ENCODE measurements at places on chromosomes 16 and 17.

GRCh38 chr16:10076037-10076436 lies 106.2 kb downstream of the GRIN2A start:
- no peak for DNase-seq

- peak; percentile 60 for DNase-seq
These were observed 629 bp upstream of the RNF135 start for GRCh38 chr17:30969989-30970830.

DNA sequence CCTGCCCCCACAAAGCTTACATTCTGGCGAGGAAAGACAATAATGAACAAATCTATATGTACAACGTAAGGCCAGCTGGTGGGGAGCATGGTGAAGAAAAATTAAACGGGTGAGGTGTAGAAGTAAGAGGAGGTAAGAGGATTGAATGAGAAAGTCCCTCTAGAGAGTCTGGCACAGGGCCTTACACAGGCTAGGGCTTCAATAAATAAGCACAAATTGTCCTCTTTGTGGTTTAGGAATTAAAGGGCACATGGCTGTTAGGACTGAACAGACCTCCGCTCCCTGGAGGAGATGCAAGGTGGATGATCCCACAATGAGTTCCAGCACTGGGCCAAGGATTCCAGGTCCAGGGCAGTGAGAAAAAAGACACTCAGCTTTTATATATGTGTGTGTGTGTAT lies 43.1 kb upstream of the HAPSTR1 start:
- DNase-seq = no peak

GRCh38 chr16:71201556-71201955 lies 29.0 kb downstream of the HYDIN start:
- DNase-seq = no peak

DNA sequence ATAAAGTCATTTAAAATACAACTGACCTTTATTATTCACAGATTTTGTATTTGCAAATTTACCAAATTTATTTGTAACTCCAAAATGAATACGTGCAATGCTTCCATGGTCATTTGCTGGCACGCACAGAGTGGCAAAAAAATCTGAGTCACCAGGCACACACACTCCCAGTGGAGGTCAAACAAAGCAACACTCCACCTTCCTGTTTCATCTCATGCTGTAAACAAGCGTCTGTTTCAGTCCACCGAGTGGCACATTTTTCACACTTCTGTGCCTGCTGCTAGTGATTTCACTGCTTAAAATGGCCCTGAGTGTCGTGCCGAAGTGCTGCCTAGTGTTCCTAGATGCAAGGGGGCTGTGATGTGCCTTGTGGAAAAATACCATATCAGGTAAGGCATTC lies 17.8 kb upstream of the ITGAE start:
- no peak for DNase-seq

GRCh38 chr16:2841606-2842339 lies 11.7 kb downstream of the ZG16B start:
- DNase-seq = no peak

GRCh38 chr16:10126686-10127085 lies 55.5 kb downstream of the GRIN2A start:
- DNase-seq = no peak

DNA sequence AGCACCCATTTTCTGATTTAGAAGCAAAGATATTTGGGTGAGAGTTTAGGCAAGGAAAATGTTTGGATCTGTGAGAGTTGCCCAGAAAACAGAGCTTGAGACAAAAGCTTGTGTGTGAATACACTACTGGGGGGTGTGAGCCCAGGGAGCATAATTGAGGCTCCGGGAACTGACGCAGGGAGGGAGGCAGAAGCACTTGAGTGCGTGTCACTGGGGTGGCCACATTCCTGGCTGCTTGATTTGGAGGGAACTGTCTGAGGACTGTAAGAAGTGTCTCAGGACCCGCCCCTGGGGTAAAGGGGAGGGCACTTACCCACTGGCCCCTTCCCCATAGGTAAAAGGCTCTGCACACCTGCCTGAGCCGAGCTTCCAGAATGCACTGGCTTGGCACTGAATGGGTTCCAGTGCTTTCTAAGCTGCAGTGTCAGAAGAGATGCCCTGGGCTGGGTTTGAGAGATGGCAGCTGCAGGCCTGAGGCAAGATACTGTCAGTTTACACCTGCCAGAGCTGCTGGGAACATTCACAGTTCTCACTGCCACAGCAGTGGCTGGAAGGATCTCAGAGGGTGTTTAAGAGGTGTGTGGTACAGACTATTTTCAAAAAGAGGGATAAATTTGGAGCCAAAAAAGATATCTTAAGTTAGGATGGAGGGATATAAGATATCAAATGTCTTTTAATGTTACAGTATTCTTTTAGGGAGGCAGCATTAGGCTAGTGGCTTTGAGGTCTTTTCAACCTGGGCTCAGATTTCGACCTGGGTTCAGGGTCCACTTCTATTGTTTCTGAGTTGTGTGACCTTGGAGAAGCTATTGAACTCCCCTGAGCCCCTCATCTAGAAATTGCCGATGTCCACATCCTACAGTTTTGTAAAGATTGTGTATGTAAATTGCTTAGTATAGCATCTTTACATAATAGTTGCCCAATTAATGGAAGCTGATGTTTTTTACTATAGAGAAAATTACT lies 6.9 kb upstream of the TEX2 start:
- DNase-seq = no peak

DNA sequence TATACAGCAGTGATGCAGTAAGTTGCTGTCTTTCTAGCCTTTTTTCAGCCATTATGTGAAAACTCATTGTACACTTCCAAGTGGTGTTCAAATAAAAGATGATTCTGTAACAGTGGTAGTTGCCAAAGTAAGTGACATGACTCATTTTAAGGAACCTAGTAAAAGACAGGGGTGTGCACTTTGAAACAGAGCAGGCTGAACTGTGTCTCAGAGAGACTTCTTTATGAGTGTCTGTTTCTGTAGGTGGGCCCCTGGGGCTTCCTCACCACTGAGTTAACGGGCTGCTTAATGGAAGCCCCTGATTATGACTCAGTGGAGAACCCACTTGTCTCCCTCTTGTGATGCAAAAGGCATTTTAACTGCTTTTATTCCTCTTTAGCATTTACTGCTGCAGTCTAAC lies 147.3 kb downstream of the PCTP start:
- no peak for DNase-seq

GRCh38 chr16:17334096-17334495 lies 136.7 kb downstream of the XYLT1 start:
- no peak for DNase-seq

GRCh38 chr17:9987779-9988585 lies 82.9 kb upstream of the RCVRN start:
- DNase-seq = peak; percentile 33

DNA sequence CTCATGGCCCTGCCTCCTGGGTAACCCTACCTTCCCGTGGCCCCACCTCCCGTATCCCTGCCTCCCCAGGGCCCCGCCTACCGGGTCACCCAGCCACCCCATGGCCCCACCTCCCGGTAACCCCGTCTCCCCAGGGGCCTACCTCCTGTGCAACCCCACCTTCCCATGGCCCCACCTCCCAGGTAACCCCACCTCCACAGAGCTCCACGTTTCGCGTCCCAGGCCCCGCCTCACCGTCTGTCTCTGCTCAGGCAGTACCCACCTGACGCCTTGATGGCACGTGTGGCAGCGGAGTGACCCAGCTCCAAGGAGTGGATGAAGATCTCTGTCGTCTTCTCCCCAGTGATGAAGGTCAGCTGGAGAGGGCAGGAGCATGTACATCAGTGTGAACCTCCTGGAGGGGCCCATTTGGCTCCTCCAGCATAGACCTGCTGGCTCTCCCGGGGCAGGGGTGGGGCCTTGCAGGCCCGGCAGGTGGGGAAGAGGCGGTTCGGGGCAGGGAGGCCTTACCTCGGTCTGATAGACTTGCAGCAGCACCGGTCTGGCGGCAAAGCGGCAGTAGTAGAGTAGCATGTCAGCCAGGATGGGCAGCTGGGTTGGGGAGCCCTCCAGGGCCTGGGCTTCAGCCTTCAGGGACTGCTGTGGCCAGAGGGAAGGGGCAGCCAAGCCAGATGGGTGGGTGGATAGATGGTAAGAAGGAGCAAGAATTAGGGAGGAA lies 18.7 kb upstream of the PIK3R6 start:
- DNase-seq = no peak

DNA sequence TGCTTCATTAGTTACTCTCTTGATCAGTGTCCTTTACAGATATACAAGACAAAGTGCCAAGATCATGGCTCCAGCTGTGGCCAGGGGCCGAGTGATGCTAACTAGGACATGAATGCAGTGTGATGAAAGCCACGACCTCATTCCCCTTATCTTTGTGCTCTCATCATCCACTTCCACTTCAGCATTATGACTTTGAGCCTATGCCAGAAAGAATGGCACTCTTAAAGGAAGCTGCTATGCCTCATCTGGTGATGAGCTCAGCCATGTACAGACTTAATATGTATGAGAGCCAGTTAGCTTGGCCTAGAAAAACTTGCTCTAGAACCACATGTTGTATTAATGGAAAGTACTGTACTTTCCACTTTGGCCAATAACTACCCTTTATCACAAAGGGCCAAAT lies 179.1 kb downstream of the TOX3 start:
- no peak for DNase-seq

GRCh38 chr16:65733721-65734120 lies 611.9 kb upstream of the CDH11 start:
- DNase-seq = no peak

DNA sequence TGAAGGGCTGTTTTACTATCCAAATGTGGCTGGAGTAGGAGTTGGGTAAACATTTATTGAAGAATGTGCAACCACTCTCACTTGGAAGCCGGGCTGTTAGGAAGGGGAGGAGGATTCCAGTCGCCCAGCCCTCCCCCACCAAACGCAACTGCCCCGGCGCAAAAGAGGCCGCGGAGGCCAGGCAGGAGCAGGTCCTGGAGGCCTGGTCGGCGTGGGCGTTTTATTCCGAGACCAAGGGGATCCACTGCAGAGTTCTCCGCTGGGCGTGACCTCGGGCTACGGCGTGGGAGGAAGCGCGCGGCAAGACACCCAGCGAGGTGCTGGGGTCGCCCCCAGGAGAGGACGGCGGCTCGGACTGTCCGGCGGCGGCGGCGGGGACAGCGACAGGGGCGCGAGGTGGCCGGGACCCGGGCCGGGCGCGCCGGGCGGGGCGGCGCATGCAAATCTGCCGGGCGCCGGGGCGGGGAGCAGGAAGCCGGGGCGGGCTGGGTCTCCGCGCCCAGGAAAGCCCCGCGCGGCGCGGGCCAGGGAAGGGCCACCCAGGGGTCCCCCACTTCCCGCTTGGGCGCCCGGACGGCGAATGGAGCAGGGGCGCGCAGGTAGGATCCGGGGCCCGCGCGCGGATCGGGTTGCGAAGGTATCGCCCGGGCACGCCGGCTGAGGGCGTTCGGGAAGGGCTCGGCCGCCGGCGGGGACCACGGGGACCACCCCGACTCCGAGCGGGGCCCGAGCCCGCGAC lies at the start of gene IL4R:
Gene IL4R, plus strand, starts transcription at position 553 of the 739 bp plus-strand sequence. CDS start 26,230 bp downstream, outside the sequence.
- no peak for DNase-seq

- no peak for DNase-seq
These were observed 37.1 kb upstream of the SLC25A19 start for GRCh38 chr17:75326226-75326848.

DNA sequence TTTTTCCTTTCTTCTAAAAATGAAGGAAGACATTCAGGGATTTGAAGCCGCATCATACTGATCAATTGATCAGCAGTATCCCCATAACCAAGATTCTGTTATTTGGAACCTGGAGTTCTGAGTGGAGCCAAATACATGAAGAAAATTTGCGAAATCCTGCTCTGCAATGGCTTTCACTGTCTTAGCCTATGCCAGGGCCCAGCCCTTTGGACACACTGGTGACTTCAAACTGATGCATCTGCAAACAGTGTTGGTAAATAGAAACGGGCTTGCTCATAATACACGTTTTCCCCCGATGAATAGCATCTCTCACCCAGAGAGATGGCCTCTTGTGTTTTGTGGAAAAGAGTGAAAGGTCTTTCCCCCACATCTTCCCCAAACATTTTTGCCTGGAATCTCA lies 87.6 kb upstream of the TOX3 start:
- no peak for DNase-seq

DNA sequence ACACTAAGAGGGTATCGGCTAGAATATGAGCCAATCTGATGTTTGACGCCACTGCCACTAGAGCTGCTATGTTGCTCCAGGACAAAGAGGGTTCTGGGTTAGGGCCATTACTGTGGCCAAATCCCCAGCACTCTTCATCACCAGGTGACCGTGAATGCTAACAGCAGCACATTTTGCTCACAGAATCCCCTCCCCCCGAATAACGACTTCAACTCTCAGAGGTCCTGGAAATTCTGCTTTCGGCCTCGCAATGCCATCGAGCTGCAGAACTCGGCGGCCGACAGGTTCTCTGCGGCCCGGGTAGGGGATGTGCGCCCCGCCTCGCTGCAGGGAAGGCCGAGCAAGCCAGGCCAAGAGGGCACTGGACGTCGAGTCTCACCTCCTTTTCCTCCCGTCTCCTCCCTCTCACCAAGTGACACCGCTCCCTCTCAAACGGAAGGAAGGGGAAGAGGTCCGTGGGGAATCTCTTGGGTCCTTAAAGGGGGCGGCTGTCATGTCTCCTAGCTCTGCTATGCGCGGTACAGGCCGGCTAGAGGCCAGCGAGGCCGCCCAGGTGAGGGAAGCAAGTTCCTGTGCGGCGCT lies 31.9 kb downstream of the CDK5R1 start:
- no peak for DNase-seq

- DNase-seq = no peak
These were observed 16.5 kb downstream of the CBFA2T3 start for GRCh38 chr16:88960516-88960915.

DNA sequence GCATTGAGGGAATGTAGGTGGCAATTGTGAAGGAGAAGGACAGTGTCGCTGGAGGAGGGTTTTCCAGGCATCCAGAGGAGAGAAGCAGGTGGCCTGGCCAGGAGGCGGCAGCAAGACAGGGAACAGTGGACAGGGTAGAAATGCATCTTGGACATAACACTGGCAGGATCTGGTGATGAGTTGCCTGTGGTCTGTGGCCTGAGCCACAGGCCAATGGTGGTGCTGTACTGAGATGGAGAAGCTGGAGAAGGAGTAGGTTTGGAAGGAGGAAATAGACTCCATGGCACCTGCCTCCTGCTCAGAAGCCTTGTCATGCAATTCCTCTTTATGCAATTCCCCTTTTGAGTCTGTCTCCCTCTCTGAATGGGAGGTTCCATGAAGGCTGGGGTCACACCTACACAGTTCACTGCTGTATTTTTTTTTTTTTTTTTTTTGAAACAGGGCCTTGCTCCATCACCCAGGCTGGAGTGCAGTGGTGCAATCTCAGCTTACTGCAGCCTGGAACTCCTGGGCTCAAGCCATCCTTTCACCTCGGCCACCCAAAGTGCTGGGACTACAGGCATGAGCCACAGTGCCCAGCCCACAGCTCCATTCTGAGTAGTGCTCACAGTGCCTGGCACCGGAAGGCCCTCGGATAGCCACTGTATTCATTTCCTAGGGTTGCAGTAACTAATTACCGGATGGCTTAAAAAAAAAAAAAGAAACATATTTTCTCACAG lies 13.5 kb upstream of the CACNG4 start:
- no peak for DNase-seq

DNA sequence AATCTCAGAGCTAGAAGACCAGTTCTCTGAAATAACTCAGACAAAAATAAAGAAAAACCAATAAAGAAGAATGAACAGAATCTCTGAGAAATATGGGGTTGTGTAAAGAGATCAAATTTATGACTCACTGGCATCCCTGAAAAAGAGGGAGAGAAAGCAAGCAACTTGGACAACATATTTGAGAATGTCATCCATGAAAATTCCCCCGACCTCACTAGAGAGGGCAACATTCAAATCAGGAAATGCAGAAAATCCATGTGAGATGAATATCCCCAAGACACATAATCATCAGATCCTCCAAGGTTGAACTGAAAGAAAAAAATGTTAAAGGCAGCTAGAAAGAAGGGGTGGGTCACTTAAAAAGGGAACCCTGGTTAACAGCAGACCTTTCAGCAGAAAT lies 32.1 kb downstream of the TANC2 start:
- DNase-seq = no peak
